Stimulated activated CD4-positive, alpha-beta T cell treated with anti-CD3 and anti-CD28 coated beads, Interleukin-15, amount 100 ng/mL, for 1 hour (primary cell): ENCODE measurements at places on chromosomes 12 and 14.

- DNase-seq: no peak
These were observed 89.2 kb upstream of the DYNC1H1 start for GRCh38 chr14:101875041-101875726.

GRCh38 chr12:20508962-20509361 is 140.6 kb downstream of the PDE3A start:
- no peak for DNase-seq

- no peak for DNase-seq
These were observed 319.8 kb downstream of the ZFP36L1 start for GRCh38 chr14:68473069-68473468.

DNA sequence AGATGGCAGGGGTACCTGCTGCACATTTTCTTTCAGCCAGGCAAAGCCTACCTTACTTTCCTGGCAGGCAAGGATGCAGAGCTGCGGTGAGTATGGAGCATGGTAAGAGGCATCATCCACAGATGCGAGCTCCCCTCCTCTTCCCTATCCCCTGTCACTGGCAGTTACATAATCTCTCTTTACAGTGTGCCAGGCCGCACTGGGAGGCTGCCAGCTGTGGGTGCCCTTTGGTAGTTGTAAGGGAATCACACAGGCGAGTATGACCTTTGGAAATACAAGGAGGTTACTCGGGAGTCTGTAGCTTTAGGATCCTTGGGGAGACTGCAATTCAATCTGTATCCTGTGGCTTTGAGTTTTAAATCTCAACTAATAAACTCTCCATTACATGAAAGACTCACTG is 132.5 kb downstream of the KTN1 start:
- DNase-seq: no peak

GRCh38 chr12:41910578-41911320 is 233.9 kb downstream of the GXYLT1 start:
- no peak for DNase-seq

- DNase-seq: no peak
These were observed 40.3 kb upstream of the RCOR1 start for GRCh38 chr14:102551995-102552705.

- DNase-seq: no peak
These were observed 4.8 kb upstream of the LGMN start for GRCh38 chr14:92753250-92753649.

DNA sequence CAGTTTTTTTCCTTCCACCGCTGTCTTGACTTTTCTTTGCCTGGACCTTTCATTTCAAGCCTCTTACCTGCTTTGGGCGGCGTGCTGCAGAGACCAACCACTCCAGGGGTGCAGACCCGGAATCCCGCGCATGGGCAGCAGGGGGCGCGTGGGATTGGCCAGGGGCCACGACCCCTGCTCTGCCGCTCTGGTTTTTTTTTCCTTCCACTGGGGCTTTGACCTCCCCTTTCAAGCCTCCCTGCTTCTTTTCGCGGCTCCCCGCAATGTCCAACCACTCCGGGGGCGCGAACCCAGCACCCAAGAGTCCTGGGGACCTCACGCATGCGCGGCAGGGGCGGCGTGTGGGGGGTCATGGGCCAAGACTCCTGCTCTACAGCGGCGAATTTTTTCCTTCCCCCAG is 325.1 kb downstream of the ALG10 start:
- DNase-seq: no peak

DNA sequence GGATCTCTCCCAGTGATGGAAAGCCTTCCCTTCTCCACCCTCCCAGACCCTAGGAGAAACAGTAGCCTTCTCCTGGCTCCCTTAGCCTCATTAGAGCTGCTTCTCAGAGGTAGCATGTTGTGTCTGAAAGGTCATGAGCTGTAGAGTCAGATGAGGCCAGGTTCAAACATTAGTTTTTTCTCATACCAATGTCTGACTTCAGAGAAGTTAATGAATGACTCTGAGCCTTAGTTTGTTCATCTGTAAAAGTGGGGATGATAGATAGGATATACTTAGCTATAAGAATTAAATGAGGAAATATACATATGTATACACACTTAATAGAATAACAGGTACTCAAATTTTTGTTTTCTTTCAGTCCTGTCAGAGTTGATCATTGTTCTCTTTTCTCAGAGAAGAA is 523 bp downstream of the SLC6A13 start:
- no peak for DNase-seq

DNA sequence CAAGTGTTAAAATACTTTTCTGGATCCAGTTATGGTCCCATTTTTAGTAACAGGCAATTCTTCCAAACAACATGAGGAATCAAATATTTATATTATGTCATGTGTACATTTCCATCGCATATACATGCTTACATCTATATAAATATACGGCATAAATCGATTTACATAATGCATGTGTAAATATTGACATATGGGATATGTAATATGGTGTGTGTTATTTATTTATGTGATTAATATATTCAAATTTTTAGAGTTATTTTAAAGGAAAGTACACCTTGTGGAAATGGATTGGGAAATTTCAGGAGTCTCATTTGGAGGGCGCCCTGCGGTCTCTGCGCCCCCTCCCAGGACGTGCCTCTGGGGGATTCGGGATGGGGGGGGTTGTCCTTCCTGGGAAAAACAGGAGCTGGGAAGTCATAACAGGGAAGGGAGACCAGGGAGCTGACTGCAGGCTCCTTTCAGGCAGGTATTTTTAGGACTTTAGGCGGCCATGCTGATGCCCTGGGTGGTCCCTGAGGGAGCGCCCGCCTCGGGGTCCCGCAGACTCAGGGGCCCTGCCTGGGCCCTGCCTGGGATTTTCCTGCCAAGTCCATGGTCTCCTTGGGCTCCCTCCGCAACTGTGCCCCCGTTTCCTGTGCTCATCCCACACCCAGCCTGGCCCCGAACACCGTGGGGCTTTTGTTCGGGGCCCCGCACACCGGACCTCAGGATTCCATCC is 82.7 kb upstream of the SFSWAP start:
- DNase-seq: no peak

- DNase-seq: no peak
These were observed 3.6 kb downstream of the FGD4 start for GRCh38 chr12:32402946-32403345.

DNA sequence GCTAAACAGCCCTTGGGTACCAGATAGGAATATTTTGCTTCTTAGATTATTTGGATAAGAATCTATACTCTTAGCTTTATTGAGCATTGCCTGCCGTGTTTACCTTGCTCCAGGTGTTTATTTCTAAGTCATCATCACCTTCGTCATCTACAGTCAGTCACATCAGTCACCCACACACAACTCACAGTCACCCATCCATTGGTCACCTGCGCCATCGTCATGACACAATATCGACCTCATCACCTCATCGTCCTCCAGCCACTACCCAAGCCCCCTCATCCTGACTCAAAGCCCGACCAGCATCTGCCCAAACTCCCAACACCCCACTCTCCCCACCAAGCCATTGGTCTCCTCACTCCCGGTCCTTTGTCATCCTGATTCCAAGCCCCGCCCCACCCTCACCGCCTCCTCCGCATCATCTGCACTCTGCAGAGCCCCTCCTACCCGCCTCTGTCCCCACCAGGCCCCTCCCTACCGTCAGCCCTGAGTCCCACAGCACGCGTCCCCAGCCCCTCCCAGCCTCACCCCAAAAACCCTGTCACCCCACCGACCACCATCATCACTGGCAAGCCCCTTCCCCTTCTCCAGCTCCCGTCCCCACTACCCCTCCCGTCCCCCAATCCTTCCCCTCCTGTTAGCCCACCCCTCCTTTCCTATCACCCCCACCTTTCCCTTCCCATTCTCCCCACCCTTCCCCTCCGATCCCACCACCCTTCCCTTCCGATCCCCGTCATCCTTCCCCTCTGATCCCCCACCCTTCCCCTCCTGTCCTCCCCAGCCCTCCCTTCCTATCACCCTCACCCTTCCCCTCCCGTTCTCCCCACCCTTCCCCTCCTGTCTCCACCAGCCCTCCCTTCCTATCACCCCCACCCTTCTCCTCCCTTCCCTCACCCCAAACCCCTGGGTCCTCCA is 9.8 kb downstream of the DLK1 start:
- no peak for DNase-seq

- DNase-seq: no peak
These were observed 268.5 kb upstream of the SFSWAP start for GRCh38 chr12:131442337-131442918.

DNA sequence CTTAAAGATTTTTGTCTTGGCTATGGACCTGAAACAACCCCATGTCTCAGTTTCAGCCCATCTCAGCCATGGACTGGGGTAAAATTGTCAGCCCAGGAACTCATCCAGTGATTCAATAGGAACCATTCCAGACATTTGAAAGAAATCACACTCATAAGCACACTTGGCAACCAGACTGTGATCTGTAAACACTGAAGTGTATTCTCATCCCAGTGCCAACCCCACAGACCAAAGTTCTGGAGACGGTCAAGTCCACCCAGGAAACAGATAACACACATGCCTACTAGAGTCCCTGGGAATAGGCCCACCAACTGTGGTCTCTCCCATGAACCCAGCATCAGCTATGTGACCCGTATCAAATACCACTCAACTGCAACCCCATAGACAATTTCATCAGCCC is 804.6 kb downstream of the TRHDE start:
- DNase-seq: no peak

GRCh38 chr12:1703771-1704722 is 13.2 kb downstream of the ADIPOR2 start:
- no peak for DNase-seq

- no peak for DNase-seq
These were observed 17.1 kb downstream of the TESPA1 start for GRCh38 chr12:54967461-54967860.

GRCh38 chr12:53222806-53223261 is 9.2 kb downstream of the RARG start:
- DNase-seq: no peak

- DNase-seq: no peak
These were observed 2.9 kb upstream of the GLRX5 start for GRCh38 chr14:95531969-95532368.

DNA sequence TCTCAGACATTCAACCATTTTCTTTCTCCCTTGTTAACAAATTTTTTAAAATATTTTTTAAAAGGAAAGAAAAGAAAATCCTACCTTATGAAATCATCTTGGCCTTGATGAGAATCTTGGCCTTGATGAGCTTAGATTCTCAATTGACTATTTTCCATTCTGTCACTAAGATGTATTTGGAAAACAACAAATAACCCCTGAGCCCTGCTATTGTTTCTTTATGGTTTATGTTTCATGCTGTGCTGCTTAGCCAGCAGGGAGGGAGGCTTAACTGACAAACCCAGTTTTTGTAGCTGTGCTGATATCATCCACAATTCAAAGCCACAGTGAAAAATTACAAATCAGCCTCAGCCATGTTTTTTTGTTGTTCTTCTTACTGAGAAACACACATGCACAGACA is 404.1 kb downstream of the RAD51B start:
- DNase-seq: no peak
